ENCODE measurements at places on chromosomes 1 and 21.
A peak's percentile ranks its signal among the peaks of the same experiment; 100 is the strongest.

- peak; percentile 80 for DNase-seq
Measured at GRCh38 chr1:46446646-46447498, 42.8 kb upstream of the DMBX1 start.

GRCh38 chr1:33276573-33277298, 20.4 kb downstream of the ZNF362 start:
- no peak for DNase-seq

DNA sequence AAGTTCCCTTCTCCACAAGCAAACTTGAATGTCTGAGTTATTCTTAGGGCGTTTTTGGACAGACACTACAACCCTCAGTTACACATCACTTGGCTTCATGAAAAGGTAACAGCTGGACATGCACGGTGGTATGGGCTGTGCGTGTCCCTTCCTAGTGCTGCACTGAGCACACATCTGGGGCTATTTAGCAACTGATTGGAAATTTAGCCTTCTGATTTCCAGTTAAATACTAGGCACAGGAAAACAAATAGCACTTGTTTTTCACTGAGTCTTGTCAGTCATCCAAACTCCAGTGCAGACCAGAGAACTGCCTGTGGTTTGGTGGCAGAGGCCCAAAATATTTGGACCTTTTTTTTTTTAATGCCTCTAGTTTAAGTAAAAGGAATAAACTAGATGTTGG, 134.7 kb downstream of the TGFBR3 start:
- DNase-seq = no peak

DNA sequence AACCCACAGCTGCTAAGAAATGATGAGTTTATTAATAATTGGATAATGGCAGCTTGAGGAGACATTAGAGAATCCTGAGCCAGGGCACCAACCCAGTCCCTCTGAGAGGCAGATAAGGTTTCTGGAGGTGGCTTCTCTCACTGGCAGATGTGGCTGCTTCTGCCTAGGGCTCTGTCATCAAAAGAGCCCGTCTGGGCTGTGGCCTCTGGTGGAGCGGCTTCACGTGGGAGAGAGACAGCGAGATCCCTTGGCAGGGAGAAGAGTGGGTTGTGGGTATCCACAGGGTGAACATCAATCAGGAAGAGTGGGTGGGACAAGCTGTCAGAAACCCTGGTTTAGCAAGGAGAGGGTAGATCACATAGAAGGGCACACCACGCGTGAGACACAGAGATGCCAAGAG, 30.0 kb downstream of the VWA5B1 start:
- no peak for DNase-seq

DNA sequence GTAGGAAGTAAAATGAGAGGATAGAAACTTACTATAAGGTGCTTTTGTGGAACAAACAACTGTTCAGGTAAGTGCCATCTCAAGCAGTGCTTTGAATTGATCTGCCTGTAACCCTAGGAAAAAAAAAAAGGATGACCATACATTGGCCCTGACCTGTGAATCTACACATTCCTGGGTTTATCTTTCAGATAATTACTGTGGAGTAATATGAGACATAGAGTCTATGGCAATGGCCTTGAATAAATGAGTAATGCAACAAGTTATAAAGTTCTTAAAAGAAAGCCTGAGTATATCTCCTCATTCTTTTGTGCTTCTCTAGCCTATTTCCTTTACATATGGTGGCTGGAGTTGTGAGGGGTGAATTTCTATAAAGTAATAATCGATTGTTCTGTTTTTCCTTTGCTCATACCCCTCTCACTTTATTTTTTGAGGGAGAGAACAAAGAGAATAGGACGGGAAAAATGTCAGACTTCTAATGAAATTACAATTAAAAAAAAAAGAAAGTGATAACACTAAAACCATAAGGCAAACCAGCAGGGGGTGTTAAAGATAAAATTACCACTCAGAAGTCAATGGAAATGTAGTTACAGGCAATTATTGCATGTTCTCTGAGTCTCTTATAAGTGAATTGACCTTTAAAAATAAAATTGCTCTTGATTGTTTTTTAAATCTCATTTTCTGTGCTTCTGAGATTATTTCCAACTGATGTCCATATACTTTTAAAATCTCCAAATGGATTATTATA, 12.4 kb upstream of the ATP1A1 start:
- no peak for DNase-seq

GRCh38 chr1:41731516-41732030, 187.1 kb downstream of the HIVEP3 start:
- no peak for DNase-seq

GRCh38 chr1:86517336-86517735, 29.5 kb upstream of the CLCA4 start:
- no peak for DNase-seq

DNA sequence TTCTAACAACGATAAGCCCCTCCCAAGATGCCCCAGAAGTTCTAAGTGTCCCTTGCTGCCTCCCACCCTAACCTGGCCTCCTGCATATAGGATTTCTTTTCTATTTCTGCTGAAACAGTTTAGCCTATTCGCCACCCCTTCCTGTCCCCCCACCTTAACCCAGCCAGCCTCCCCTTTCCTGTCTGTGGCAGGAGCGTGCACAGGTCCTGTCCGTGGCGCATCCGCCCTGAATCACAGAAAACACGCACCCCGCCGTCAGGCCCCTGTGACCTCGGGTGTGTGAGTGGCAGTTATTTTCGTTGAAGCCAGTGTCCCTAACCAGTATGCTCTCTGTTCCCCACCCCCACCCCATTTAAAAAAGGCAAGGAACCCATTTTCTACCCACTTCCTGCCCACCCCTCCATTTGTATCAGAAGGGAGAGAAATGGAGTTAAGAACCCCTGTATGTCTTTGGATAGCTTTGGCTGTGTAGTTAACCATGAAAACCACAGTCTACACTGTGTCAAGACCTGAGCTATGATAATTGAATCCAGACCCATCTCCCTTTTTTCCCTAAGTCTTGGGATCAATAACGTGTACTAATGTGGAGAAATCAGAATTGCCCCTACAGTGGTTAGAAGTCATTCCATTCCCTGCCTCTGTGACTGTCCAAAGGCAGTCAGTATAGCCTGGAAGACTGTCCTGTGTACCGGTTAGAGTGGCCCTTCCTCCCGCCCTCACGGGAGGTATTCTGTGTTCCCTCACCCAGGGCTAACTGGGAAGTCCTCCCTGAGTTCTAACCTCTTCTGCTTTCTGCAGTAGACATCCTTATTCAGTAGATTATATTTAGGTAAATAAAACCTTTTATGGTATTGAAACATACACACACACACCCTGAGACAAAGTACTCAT, 1.8 kb downstream of the PLEKHO1 start:
- DNase-seq = peak; percentile 35

- DNase-seq = peak; percentile 93
Measured at GRCh38 chr1:24742090-24742938, 2.9 kb upstream of the CLIC4 start.
